ENCODE measurements at places on chromosomes 16 and 17.

DNA sequence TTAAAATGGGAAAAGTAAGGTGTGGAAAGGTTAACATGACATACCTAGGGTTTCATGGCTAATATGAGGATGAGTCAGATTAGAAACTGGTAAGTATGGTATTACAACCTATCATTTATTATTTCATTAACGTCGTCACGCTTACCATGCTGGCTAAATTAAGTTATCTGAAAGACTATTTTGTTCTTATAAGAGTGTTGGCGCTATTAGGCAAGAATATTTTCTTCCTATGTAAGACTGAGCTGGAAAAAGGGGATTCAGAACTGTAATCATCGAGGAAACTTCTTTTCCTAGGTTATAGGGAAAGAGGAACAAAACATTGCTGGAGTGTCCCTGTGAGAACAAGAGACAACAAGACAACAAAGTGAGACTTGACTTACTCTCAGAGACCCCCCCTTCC, 440.8 kb downstream of the KCNJ2 start:
- no peak for DNase-seq

DNA sequence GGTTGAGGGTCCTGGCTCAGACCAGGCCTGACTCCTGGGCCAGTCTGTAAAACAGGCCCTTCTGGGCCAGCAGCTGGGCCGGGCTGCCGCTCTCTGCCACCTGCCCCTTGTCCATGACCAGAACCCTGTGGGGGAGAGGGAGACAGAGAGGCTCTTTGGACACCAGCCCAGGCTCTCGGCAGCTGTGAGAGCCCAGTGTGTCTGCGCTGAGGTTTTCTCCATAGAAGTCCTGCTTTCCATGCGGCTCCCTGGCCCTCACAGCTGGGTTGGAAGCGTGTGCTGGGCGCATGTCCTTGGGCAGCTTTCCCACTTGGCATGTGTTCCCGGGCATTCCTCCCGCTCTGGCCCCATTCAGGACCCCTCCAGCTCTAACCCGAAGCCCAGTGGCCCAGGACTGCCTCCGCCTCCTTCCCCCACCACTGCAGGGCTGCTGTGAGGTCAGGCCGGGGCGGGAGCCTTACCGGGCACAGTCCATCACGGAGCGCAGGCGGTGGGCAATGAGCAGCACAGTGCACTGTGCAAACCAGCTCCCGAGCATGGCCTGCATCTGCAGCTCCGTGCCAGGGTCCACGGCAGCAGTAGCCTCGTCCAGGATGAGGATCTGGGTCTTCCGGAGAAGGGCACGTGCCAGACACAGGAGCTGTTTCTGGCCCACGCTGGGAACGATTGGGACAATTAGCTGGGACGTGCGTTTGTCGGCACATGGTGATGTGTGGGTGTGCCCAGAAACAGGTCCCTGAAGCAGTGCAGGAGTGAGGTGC, 73.0 kb downstream of the ABCC6 start:
- no peak for DNase-seq

DNA sequence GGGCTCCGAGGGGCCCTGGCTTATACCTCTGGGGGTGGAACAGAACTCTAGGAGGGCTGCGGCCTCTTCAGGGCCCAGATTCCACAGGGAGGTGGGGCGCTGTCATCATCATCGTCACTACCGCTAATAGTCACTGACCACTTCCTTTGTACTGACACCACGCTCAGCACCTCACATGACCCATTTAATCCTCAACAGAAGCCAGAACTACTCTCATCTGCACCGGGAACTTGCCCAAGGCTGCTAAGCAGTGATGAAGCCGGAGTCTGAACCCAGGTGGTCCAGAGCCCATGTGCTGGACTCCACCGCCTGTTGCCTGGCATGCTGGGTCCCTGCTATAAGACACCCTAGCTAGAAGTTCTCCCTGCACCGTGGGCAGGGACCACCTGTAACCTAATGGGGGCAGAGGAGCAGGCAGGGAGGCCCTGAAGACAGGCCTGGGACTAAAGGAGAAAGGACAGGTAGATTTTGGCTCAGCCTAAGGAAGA, 12.0 kb downstream of the UNC13D start:
- no peak for DNase-seq

GRCh38 chr17:13581925-13582324, 19.8 kb downstream of the HS3ST3A1 start:
- DNase-seq = no peak

DNA sequence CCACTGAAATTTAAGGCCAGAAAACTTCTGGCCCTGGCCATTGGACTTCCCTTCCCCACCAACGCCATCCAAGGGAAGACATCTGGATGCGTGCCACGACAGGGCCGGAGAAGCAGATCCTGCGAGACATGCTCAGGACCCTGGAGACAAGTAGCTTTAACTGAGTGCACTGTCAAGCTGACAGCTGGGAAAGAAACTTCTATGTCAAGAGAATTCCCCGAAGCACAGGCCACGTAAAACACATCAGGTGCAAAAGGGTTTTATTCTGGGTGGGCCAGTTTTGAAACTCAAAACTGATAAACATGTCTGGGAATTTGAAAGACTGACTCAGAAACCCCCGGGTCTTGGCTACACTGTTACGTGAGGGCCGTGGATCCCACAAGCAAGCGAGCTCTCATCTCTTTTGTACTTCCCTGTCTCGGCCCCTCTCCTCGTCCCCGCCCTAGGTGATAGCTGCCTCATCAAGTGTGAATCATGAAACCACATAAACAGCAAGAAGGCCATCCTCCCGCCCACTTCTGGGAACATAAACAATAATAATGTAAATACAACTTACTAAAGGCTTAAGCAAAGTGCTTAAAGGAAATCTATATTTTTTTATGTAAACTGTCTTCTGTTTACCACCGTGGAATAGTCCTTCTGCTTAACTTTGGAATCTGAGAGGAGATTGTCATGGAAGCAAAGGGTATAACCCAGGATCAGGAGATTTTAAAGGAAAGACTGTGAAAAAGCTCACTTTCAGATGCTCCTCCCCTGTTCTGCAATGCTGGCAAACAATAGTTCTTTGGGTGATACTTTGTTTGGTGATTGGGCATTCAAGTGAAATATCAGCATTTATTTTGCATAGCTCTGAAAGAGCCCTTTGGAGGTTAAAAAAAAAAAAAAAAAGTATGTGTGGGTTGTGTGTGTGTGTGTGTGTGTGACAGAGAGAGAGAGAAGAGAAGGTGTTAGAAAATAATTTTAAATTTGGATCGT, 406.0 kb upstream of the MAF start:
- no peak for DNase-seq

GRCh38 chr17:38328620-38329019, 15.1 kb downstream of the GPR179 start:
- no peak for DNase-seq

DNA sequence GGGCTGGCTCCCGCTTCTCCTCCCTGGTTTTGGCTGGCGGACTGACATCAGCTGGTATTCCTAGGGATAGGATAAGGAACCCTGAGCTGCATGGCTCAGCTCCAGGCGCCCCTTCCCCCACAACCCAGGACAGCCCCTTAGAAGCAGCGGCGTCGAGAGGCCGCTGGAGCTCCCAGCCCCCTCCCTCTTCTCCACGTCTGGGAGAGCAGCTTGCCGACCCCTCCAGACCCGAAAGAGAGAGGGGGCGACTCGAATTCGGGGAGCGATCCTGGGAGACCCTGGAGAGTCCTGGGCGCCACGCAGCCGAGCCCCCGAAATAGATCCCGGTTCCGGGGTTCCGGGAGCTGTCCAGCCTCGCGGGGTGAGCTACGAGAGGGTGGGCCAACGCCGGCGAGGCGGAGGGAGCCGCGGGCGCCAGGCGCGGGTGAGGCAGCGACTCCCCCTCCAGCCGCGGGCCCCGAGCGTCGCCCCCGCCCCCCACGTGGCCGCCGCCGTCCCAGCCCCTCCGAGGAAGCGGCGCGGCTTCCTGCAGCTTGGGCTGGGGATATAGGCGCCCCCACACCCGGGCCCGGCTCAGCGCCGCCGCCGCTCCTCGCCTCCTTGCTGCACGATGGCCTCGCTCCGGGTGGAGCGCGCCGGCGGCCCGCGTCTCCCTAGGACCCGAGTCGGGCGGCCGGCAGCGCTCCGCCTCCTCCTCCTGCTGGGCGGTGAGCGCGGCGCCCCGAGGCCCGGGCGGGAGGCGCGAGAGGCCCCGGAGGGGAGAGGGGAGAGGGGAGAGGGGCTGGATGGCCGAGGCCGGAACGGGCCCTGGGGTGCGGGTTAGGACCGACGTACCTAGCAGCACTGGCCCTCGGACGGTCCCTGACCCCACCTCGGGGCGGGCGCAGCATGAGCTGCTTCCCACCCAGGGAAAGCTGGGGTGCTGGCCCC, at the start of gene RAMP2:
Gene RAMP2 (plus strand): TSS at position 576 of the 930 bp plus-strand sequence. CDS start 35 bp downstream, at position 611.
- no peak for DNase-seq

- DNase-seq = no peak
Measured at GRCh38 chr17:60147553-60148223, 2.1 kb upstream of the CA4 start.

DNA sequence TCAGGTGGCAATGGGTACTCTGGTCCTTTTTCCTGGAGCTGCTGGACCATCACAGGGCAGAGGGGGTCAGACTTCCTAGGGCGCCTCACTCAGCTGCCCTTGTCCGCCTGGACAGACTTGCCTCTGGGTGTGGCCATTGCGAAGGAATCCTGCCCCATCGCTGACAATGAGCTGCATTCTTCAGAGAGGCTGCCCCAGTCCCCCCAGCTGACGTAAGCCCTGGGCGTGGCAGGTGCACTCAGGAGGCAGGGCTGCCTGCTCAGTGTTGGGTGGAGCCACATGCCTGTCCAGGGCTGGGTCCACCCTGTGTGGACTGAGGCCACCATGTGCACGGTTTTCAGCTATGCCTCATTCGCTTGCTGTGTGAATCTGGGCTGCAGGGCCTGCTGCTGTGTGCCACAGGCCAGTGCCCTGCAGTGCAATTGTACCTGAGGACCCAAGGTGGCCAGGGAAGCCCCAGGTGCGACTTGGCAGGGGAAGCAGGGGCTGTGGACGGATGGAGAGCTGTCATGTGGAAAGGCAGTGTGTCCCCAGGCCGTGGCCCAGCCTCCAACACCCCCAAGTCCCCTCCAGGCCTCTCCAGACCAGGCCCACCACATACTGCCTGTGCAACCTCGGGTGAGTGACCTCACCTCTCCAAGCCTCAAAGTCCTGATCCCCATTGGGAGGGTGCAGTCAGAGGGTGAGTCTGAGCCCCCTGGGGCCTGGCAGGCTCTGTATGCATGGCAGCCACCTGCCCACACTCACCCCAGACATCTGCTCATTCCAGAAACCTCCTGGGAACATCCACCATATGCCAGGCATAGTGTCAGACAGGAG, 14.0 kb upstream of the MPRIP start:
- no peak for DNase-seq

DNA sequence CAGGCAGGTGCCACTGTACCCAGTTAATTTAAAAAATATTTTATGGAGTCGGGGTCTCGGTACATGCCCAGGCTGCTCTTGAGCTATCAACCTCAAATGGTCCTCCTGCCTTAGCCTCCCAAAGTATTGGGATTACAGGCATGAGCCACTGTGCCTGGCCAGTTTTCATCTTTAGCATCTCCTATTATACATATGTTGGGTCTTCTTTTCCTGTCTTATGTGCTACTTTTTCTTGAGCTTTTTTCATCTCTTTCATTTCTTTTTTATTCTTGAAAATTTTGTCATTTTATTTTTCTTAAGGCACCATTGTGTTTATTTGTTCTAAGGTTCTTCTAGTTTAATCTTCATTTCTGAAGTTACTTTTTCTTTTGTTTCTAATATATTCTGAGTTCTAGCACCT, 20.7 kb downstream of the BANP start:
- DNase-seq = no peak

- no peak for DNase-seq
Measured at GRCh38 chr16:46629331-46630219, 8.4 kb upstream of the SHCBP1 start.

DNA sequence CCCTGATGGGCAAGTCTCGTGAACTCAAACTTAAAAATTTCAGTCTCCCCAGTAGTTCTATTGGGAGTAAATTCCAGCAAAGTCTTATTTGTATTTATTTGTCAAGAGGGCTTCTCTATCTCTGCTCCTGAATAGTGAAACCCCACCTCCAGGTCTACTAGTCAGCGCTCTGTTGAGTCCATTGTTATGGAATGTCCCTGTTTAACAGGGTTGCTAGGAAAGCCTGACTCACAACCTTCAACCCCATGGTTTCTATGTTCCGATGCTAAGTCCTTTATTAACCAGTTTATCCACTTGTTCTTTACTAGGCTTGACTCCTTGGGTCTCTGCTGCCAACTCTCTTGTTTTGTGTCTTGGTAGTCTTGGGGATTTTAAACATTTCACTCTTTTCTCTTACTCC, 250.7 kb upstream of the MYOCD start:
- no peak for DNase-seq

DNA sequence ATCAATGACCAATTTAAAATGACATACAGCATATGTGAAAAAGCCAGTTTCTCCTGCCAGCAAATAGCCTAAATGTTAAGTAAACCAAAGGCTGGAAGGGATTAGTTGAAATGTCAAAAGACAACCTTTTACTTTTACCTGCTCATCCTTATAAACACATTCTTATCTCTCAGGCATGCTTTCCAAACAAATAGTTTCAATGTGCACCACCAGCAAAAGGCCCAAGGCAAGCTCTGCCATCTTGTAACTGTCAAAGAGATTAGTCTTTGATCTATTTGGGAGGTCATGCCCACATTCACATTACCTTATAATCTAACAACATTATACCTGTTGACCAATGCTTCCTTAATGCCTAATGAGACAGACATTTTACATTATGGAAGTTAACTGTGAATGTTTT, 132.2 kb upstream of the NACA2 start:
- DNase-seq = no peak

DNA sequence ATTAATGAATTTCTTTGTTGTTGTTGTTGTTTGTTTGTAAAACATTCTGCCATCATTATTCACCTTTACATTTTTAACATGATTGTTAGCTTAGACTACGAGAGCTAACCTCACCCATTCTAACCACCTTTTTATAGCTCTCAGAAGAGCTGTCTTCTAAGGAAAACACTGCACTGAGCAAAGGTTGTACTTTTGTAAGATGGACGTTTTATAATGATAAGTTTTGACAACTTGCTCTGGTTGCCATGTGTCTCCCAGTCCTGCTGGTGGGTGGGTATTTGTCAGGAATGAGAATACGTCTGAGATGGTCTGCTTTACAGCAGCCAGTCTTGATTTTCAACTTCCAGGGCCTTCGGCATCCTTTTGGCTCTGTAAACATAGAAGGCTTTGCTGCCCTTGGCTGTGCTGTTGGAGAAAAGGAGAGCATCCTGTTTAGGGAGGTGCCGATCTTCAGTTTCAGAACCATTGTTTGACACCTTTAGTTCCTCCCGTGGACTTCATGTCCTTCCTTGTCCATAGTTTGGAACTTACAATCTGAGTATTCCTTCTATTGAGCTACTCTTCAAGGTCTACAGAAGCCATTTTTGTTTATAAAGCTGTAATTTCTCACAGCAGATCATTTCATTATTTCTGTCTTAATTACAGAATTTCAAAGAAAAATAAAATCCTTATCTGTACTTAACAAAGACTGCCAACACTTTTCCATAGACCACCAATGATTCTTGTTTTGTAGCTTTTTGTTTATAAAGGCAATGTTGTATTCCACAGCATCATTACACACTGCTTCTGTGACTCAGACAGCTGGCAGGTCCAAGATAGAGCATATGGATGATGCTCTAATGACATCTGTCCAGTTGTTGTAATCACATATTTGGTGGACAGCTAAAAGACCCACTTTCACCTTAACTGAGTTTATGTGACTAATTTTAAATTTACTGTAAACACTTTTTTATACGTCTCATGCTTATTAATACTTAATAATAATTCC, 270.1 kb upstream of the TBX2 start:
- DNase-seq = no peak
